ENCODE measurements at places on chromosomes 6 and 20.

- DNase-seq, result no peak
Measured at GRCh38 chr6:36559011-36559793, 11.9 kb upstream of the STK38 start.

- no peak for DNase-seq
Measured at GRCh38 chr6:129777371-129777770, 67.4 kb upstream of the ARHGAP18 start.

- no peak for DNase-seq
Measured at GRCh38 chr6:389622-390021, 1.9 kb upstream of the IRF4 start.

DNA sequence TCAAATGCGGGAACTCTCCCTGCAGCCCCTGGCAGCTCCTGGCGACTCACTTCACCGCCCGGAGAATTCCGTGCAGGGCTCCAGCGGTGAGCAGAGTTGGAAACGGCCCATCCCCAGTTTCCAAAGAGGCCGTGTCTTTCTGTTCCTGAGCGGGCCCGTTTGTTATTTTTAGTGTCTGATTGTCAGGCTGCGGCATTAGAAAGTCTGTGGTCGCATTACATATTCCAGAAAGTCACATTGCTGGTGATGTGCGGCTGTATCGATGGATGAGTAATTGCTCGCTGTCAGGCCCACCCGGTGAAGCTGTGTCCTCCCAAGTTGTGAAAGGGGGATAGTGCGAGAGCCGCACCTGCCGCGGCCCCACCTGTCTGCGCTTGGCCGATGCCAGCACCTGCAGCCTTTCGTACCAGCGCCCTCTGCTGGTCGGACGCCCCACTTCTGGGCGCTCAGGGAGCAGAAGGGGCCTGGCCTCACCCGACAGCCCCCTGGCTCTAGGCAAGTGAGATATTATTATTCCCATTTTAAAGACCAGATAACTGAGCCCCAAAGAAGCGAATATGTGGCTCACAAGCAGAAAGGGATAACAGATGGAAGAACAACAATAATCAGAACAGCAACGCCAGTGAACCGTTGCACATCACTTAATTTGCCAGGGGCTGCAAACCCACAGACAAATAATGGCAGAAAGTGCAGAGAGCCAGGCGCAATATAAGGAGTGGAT, 244.9 kb downstream of the TSHZ2 start:
- DNase-seq, result peak; percentile 0

- no peak for DNase-seq
Measured at GRCh38 chr20:61230166-61230565, 21.9 kb upstream of the CDH4 start.

GRCh38 chr6:136551103-136551502, 881 bp upstream of the MAP7 start:
- DNase-seq, result no peak

GRCh38 chr6:46772762-46773161, 20.4 kb upstream of the MEP1A start:
- DNase-seq, result no peak

DNA sequence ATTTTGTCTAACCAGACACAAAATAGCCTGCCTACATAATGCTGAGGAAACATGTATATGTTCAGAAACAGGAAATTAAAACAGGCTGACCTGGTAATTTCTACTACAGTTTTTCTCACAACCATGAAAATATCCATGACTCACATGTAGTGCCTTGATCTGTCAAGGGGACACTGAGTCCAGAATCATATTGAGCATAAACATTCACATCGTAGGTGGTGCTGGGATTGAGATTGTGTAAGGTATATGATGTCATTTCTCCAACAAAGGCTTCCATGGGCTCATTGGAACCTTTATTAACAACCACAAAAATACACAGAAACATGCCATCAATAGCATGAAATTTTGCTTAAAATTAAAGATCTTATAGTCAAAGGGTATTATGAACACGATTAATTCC, 80.9 kb downstream of the COL12A1 start:
- DNase-seq, result no peak

GRCh38 chr20:9574181-9574580, 59.8 kb downstream of the LAMP5 start:
- DNase-seq, result no peak

- no peak for DNase-seq
Measured at GRCh38 chr6:134196568-134197193, 121.2 kb downstream of the SGK1 start.

GRCh38 chr20:57663241-57663640, 43.0 kb upstream of the ZBP1 start:
- no peak for DNase-seq

- no peak for DNase-seq
Measured at GRCh38 chr6:65468307-65468706, 238.7 kb downstream of the EYS start.

DNA sequence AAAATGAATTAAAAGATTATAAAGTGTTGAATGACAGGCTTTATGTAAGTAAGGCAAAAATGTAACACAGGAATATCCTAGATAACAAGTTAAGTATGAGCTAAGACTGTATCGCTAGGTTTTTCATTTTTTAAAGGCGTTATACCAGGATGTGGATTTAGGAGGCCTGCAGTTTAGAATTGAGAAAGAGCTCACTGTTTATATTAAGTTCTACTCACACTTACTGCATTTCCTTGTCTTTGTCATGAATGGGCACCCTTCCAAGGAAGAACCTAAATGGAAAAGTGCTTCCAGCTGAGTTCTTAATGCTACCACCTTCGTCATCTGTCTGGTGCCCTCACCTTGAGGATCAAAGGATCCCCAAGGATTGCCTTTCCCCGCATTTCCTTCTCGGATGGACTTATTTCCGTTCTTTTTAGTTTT, 148.7 kb downstream of the SOX4 start:
- DNase-seq, result peak; percentile 78

GRCh38 chr20:50842821-50843220, 48.0 kb downstream of the BCAS4 start:
- no peak for DNase-seq

DNA sequence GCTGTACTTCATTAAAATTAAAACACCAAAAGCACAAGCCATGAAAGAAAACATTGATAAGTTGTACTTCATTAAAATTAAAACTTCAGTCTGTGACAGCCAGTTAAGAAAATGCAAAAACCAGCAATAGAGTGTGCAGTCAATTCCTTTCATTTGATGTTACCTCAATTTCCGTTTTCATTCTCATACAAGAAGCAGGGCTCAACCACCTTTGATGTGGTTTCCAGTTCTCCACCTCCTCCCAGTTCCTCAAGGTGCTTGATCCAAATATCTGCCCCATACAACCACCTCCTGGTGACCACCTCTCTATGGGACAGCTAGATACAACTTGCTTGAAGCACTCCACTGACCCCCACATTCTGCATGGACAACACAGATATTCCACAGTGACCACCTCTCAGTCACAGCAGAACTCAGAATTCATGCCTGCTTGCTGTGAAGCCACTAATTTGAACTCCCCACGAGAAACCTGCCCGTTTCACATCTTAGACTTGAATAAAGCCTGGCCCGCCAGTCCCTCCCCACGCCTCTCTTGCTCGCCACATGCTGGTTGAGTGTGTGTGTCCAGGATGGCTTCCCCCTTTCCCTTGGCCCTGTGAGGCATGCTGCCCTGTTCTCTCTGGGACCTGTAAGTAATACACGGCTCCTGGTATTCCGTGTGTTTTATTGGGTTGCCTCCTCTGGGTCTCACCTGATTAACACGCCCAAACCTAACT, 66.1 kb downstream of the FAM50B start:
- no peak for DNase-seq

GRCh38 chr6:99356641-99357040, 7.2 kb upstream of the FAXC start:
- no peak for DNase-seq

DNA sequence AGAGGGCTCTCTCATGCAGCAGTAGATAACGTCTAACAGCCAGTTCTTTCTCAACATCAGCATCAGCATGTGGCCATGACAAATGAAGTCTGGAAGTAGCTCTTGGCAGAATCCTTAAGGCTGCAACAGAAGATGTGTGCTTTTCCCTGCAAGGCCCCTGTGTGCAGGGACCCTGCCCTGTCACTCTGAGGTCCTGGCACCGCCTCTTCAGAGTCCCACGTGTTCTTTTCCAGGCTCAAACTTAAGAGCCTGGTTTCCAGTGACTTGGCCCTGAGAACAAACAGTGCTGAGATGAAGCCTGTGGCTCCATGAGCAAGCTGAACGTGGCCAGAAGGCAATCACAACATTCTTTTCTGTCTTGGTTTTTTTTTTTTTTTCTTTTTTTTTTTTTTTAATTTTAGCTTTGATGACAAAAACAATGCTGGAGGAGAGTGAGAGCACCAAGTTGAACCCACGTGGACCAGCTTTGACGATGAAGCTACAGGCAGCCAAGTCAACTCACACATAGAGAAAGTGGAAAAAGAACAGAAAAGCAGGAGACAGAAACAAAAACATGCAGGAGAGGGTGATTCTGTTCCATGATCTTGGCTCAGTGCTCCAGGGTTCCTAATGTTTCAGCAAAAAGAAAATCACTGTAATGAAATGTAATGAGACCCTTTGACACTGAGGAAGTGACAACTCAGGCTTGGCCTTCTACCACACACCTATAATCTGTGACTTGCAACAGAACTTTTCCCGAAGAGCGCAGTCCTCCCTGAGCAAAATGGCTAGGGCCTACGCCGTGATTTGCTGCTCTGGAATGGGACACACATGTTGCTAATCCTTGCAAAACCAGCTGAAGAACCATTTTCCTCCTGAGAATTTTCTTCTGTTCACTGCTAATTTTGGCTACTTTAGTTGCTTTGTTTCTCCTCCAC, 86.1 kb downstream of the FOXC1 start:
- DNase-seq, result no peak

DNA sequence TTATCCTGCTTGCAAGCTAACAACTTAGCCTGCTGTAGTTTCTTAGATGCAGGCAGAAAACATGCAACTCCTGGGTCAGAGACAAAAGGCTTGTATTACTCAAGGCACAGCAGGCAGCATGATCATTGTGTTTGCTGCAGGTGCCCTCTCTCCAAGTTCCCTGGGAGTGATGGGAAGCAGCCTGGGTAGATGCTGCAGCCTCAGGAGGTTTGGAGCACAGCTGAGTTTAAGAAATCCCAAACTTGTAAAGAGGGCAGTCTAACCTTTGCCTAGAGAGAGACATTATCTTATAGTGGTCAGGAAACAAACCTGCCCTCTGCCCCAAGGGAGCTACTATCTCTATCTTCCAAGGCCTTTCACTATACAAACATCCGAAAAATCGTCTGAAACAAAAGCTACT, 61.1 kb downstream of the PFDN4 start:
- no peak for DNase-seq

- DNase-seq, result peak; percentile 68
Measured at GRCh38 chr6:12289365-12289919, 719 bp upstream of the EDN1 start.

- peak; percentile 87 for DNase-seq
Measured at GRCh38 chr6:71107911-71108420, 151.1 kb upstream of the B3GAT2 start.

GRCh38 chr20:11084508-11084907, 410.7 kb upstream of the JAG1 start:
- DNase-seq, result no peak

- DNase-seq, result no peak
Measured at GRCh38 chr6:4747588-4747987, 28.6 kb upstream of the CDYL start.

DNA sequence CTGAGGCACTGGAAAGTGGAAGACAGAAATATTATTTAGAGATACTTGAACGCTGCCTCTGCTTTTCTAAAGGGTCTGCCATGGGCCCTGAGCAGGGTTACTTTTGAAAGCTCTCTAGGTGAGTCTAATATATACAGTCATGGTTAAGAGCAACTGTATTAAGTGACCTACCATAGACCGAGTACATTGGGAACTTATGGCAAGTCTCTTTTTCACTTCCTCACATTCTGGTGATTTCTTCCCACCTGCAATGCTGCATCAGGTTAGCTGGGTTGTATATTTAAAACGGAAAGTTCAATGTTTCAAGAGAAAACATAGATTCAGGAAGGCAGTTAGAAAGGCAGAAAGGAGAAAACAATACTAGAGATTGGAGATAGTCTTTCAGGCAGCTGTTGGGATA, 154.7 kb downstream of the PHF3 start:
- no peak for DNase-seq

- DNase-seq, result no peak
Measured at GRCh38 chr6:81253821-81254220, 498.7 kb downstream of the TENT5A start.

DNA sequence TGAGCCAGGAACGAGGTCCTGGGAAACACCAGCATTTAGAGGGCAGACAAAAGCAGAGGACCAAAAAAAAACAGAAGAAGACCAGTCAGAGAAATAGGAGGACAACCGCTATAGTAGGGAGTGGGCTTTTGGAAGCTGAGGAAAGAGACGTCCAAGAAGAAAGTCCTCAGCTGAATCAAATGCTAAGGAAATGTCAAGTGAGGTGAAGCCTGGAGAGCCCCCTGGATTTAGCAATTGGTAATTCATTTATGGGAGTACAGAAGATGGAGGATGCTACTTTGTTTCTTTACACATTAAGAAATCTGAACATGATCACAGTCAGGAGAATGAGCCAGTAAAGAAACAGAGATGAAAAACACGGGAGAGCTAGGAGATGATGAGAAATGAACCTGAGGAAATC, 41.1 kb downstream of the LRP11 start:
- no peak for DNase-seq

DNA sequence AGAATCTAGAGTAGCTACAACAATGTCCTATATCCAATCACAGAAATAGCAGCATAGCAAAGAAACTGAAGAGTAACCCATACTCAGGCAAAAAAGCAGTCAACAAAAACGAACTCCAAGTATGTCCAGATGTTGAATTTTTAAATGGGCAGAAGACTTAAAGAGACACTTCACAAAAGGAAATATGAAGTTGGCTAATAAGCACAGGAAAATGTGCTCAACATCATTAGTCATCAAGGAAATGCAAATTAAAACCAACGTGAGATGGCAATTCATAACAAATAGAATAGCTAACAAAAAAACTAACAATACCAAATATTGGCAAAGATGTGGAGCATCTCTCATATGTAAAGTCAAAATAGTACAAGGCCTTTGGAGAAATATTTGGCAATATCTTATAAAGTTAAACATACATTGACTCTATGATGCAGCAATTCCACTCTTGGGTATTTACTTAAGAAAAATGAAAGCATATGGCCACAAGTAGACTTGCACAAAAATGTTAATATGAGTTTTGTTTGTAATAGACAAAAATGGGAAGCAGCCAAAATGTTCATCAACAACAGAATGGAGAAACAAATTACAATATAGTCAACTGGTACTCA, 37.7 kb downstream of the FRK start:
- no peak for DNase-seq

DNA sequence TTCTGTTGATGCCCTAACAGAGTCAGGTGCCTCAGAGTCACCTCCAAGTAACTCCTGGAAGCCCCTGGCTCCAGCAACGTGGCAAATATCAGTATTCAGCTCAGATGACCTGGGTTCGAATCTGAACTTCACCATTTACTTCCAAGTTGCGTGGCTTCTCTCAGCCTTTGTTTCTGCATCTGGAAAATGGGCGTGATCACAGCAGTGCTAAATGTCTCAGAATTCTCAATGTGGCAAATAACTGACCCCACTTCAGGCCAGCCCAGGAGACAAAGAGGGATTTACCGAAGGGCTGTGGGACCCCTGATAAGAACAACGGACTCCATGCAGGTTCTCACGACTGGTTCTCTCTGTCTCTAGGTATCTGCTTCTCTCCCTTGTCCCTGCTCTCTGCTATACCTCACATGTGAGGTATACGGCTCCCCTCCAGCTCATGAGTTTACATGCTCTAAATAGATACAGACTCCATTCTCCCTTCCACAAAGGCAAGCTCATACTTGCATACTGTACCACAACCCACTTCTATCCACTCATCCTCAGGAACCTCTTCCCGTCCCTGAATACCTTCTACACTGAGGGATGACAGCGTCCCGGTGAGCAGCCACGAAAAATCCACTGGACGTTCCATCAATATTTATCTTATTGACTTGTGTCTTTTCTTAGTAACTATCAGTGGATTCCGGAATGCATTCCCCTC, 84.1 kb downstream of the SNX5 start:
- no peak for DNase-seq
